Urinary bladder (tissue), 4 donors: ENCODE measurements at places on chromosomes 13 and 19. TPM values are rescaled to one million over a fixed set of nuclear protein-coding genes. Genes with fewer than 3 reads are reported as not detected.

Gene SLC25A30
- 11.9 TPM for total RNA-seq

Gene PLK5
- total RNA-seq, result 0.37 TPM

Gene LHB
- total RNA-seq, result not detected

Gene SPINT2
- total RNA-seq, result 52.0 TPM

Gene SHKBP1
- 10.2 TPM for total RNA-seq

Gene AMER2
- 1.3 TPM for total RNA-seq

Gene KCTD12
- total RNA-seq, result 383 TPM

Gene ZNF575
- total RNA-seq, result 0.42 TPM

Gene CYP2A7
- not detected for total RNA-seq

Gene SIGLEC12
- 0.11 TPM for total RNA-seq

Gene MYO1F
- total RNA-seq, result 7.5 TPM

DNA sequence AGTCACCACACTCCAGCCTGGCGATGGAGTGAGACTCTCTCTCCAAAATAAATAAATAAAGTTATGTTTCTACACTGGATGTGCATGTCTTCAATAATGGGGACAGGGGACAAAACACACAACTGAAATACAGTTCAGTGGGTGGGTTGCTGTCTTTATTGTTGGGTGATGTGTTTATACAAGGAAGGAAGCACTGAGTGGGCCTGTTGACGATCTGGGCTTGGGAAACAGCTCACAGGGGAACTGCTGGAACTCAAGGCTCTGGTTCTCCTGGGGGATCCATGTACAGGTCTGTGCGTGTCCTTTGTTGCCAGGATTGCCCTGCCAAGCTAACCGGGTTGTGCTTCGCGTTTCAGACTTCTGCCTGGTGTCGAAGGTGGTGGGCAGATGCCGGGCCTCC, 18.9 kb downstream of the SPINT2 start:
- no peak for DNase-seq

GRCh38 chr13:50116430-50116973, 101.3 kb downstream of the KCNRG start:
- no peak for DNase-seq

GRCh38 chr13:50126993-50127725, 111.9 kb downstream of the KCNRG start:
- no peak for DNase-seq

- DNase-seq, result no peak
These were observed 19.8 kb downstream of the STK24 start for GRCh38 chr13:98556968-98557631.

DNA sequence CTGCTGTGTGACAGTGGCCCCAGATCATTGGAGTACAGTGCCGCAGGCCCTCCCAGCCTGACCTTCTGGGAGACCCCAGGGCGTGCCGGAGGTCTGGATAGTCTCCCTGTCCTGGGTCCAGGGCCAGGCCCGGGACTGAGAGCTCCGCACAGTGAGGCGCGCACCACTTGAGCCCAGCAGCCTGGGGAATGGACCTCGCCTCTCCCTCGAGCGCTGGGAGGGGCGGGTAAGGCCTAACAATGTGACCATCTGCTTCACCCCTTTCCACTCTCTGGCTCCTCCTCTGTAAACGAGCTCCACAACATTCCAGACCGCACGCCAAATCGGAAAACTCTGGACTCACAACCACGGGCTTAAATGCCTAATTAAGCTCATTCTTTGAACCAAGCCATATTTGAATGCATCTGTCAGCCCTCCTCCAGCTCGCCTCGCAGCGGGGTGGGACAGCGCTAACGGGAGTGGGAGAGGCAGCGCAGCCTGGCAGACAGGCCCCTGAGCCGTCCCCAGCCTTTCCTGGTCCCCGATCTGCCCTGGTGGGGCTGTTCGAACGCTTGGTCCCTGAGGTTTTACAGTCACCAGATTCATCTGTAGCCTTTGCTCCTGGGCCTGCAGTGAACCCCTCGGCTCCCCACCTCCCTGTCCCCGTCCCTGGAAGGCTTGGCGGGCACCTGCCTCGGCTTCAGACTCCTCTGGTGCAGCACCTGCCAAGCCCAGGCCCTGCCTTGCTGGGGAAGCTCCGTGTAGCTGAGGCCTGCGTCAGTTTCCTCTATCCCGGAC, 120.7 kb upstream of the VSTM2B start:
- peak; percentile 61 for DNase-seq

DNA sequence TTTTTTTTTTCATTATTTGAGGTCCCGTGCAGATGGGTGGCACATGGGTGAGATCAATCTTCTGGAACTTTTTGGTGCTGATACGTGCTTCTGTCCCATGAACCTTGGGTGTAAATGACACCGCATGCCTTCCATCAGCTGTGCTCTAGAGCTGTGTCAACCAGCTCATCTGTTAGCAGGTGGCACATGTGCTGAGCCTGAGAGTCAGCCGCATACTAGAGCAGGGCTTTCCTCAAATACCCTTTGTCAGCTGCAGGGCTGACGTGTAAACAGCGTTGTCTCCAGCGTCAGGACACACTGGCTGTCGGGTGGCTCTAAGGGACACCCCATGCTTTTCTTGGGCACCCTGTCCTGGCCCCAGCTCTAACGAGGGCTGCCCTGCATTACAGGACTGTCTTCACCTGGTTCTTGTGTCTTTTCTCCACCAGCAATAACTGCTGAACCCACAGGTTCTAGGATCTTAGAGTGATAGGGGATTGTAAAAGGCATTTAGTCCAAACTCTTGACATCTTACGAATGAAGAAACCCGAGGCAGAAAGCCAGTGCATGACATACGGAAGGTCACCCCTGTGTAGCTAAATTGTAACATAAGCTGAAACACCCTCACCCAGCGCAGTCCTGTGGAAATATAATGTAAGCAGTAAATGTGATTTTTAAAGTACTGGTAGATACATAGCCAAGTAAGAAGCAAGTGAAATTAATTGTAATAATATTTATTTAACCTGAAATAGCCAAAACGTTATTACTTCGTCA, 119.5 kb downstream of the LRCH1 start:
- no peak for DNase-seq

- no peak for DNase-seq
These were observed 1.8 kb downstream of the DBP start for GRCh38 chr19:48635263-48635965.

DNA sequence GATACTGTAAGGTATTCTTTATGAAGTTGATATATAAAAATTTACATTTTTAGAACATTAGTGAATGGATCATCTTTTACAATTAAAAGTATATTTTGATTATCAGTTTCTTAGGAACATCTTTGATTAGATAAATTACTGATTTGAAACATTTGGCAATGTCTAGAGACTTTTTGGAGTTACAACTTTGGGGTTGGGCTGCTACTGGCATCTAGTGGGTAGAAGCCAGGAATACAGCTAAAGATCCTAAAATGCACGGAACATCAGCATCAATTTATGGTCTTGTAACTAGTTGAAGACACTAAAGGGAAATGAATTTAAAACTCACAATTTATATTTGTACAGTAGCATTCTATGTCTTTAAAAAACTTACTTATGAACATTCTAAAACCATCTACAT, 19.9 kb downstream of the POMP start:
- DNase-seq, result no peak

DNA sequence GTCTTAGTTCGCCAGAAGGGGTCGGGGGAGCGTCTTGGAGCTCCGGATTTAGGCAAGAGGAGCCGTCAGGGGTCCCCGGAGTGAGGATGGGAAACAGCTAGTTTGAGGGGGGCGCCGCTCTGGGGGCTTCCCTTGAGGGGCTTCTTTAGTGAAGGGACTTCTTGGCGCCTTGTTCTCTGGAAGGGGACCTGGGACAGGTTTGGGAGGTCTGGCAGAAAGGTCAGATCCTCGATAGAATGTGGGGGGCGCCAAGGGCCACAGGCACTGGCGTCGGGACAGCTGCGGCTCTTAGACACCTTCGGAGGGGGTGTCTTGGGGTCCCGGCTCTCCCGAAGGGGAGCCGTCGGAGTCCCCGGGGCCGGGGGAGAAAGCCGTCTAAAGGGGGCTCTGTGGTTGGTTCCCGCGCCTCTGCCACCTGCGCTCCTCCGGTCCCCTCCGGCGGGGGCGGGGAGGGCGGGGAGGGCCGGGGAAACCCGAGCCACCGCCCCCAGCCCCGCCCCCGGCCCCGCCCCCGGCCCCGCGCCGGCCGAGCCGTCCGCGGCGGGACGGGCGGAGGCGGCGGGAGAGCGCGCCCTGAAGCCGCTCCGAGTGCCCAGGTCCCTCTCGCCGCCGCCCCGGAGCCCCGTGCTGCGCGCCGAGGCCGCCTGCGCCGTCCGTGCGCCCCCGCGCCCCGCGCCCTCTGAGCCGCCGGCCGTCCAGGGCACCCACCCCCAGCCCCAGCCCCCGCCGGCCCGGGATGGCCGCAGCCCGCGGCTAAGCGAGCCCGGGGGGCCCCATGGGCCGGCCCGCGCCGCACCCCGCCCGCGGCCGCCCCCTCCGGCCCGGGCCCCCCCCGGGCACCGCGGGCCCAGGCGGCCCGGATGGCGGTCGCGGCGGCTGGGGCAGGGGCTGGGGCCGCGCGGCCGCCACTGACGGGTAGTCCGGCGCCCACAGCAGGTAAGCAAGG, at the start of gene NRTN:
TSS of gene NRTN (plus strand) at position 552 of the 946 bp plus-strand sequence. CDS start 19,099 bp downstream, outside the sequence.
- DNase-seq, result no peak

GRCh38 chr19:38670921-38671398, 23.5 kb downstream of the ACTN4 start:
- DNase-seq, result no peak

GRCh38 chr13:70534466-70534865, 426.2 kb upstream of the KLHL1 start:
- DNase-seq, result no peak

GRCh38 chr19:8244442-8244841, 35.3 kb downstream of the CERS4 start:
- DNase-seq, result no peak

DNA sequence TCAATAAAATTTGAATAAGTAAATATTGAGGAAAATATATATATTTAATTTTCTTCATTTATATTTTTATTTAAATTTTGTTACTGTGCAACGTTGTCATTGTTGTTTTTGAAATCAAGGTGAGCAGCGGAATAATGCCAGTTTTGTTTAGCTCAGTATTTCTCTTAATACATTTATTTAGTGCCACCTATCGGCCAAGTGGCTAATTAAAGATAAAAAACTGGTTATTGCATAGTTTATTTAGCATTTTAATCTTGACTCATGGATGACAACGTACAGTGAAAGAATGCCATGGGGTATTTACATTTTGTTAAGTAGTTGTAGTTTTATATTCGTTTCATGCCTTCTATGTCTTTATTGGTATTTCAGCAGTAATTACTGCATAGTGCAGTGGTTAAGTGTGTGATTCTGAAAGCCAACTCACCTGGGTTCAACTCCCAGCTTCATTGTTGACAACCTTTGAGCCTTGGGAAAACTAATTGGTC, 265.9 kb downstream of the MYO16 start:
- DNase-seq, result peak; percentile 11

DNA sequence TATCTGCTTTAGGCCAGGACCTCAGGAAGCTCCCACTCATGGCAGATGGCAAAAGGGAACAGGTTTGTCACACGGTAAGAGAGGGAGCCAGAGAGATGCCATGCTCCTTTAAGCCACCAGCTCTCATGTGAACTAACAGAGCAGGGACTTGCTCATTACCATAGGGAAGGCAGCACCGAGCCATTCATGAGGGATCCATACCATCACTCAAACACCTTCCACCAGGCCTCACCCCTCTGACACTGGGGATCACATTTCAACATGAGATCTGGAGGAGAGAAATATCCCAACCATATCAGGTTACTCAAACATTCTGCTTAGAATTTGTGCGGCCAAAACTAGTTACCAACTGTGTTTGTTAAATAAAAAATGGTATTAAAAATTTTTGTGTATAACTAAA, 427.0 kb downstream of the UQCRFS1 start:
- no peak for DNase-seq

- no peak for DNase-seq
These were observed 97.4 kb downstream of the ARHGEF7 start for GRCh38 chr13:111212517-111212873.
